CD4-positive, alpha-beta T cell treated with Interleukin-21 for 1 hour (primary cell): ENCODE measurements at places on chromosomes 11 and 22.

- no peak for DNase-seq
Observed at GRCh38 chr11:22666688-22667439, 453 bp downstream of the GAS2 start.

DNA sequence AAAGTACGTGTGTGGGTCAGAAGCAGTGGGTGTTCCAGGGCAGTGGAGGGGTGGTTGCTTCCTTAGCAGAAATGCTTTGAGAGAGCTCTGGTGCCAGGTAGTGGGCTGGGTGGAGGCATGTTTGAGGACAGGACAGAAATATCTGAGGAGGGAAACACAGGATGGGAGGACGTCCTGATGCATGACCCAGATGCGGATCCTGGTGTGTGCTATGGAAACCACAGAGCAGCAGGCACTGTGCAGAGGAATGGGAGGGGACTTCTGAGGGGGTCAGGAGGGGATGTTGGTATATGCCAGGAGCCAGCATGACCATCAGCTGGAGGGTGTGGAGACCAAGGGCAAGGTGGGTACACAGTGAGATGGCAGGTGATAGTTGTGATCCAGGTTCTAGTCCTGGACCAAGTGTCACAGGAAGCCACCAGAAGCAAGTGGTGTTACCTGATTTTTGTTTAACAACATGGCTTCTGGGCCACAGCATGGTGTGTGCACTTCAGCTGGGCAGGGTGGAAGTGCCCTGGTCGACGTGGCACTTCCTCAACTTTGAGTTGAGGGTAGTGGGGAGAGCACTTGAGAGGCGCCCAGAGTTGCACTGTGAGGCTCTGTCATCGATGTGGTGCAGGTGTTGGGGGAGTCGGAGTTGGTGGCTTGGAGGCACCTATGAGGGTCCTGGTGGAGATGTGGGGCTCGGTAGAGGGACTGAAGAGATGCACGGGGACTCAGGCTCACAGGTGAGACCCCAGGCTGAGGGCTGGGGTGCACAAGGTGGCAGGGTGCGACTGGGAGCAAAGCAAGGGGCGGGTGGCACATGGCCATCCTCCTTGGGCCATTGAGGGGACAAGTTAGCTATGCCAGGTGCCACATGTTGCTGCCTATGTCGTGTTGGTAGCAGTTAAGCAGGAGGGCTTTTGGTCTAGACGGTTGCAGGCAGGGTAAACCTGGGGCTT lies 7.5 kb downstream of the DGCR8 start:
- DNase-seq: no peak

GRCh38 chr11:44694443-44694842 lies 32.3 kb upstream of the TSPAN18 start:
- peak; percentile 27 for DNase-seq

DNA sequence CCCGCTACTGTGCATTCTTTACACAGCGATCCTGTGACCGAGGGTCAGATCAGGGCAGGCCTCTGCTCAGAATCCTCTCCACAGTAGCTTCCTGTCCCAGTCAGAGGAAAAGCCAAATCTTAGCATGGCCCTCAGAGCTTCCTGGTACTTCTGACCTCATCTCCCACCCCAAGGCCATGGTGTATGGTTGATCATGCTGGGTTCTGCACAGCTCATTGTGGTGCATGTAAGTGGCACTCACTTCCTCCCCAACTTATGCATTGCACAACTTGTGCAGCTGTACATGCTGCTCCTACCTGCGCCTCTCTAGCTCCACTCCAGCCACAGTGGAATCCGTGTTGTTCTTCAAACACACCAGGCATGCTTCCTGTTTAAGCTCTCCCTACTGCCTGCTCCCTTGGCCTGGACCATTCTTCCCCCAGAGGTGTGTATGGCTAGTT lies 20.3 kb downstream of the BMAL1 start:
- DNase-seq: no peak

DNA sequence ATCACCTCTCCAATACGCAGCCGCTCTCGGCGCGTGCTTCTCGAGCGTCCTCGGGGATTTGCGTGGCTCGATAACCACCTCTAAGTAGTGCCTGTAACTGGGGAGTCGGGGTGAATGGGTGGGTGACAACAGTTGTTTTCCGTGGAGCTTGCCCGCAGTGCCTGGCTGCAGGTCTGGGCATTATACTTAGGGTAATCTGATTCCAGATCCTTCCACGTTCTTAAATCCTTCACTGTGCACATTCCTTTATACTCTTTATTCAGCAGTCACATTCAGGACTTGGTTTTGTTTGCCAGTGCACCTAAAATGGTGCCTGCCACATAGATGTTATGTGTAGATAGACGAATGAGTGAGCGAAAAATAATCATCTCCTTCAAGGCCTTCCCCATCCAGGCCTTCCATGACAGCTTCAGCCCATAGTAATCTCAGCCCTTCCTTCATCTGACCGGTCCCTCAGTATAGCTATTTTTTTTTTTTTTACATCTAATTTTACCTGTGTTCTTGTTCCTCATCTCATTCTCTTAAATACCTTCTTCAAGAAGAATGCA lies 602 bp downstream of the NAT10 start:
- no peak for DNase-seq

GRCh38 chr11:2093575-2094353 lies 45.4 kb downstream of the IGF2 start:
- no peak for DNase-seq

- no peak for DNase-seq
Observed at GRCh38 chr11:19013181-19013857, 47.2 kb downstream of the MRGPRX2 start.

DNA sequence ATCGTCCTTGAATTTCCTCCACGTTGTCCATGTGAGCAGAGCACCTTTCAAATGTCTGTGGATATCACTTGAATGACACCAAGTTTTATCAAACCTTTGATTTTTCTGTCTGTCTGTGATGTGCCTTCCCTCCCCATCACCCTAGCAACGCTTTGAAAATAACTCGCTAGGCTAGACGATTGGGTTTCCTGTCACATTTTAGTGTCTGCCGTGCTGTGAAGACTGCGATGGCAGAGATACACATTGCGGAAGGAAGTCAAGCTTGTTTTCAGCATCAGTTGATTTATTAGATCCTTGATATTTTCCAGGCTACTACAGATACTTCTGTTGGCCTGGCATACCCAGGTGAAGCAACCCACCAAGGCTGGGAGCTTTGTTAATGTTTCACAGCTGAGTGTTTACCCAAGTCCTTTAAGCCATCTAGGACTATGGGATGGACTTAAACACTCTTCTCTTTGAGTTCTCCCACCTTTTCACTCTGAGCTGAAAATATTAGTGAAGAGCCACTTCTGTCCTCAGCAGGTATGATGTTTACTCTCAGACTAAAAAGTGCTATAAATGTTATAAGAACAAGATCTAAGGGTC lies 93.6 kb upstream of the CD44 start:
- DNase-seq: peak; percentile 95

DNA sequence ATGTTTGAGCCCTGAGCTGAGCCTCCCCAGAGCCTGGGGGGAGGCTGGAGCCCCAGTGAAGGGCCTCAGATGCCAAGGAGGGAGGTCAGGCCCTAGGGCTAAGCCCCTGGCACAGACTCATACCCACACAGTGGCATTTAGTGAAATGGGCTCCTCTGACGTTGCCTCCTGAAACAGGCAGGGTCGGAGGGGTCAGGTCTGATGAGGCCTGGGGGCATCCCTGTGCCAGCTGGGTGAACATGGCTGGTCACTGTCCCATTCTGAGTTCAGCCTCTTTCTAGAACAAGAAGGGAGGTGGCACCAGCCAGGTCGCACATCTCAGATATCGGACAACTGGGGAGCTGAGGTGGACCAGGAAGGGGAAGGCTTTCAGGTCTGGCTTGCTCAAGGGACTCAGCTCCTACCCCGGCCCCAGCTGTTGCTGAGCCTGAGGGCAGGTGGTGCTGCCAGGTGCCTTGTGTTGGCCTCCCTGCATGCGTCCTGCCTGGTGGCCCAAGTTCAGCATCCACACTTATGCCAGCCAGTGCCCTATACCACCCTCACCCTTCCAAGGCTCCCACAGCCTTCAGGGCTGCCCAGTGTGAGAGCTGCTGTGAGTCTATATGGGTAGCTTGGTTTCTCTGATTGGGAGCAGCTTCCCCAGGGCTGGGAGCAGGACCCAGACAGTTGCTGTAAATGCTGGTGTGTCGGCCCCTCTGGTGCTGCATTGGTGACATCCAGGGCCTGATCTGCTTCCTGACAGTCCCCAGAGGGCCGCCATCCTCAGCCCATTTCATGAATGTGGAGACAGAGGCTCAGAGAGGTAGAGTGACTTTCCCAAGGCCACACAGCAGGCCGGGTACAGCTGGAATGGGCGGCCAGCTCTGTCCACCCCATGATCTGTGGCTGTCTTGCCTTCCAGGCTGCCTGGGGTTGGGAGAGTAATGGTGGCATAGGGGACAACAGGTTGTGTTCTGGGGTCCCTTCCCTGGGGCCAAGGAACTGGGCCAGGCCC lies 32.8 kb upstream of the PPARA start:
- no peak for DNase-seq

- DNase-seq: peak; percentile 55
Observed at GRCh38 chr22:24938741-24939341, 7.7 kb downstream of the LHFPL7 start.

DNA sequence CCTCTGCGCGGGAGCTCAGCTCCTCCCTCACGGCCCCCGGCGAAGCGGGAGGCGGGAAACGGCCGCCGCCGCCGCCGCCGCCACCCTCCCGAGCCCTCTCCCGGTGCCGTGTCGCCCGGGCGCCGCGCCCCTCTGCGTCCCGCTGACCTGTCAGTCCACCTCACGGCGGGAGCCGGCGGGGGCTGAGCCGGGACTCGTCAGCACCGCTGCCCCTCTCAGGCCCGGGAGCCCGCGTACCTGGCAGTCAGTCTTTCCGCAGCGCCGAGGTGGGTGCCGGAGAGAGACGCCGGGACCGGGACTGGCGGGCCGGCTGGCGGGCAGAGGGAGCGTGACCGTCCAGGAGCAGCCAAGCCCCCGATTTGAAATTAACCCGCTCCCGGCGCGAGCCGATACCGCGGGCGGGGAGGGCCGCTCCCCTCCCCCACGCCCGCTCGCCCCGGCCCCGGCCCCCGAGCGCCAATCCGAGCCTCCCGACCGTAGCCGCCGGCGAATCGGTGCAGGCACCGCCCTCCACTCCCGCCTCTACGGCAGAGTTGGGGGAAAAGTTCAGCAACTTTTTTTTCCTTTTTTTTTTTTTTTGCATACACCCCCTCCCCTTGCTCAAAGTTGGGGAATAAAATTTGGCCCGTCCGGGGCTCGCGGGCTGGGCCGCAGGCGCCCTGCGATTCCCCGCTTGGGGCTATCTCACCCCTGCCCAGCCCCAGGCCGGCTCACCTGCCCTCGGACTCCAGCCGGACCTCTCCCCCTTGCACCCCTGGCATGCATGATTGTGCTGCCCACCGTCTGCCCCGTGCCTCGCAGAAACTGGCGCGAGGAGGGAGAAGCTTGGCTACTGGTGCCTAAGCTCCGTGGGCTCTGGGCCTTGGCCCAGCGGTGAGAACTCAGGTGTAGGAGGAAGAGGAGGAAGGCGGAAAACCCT lies 774 bp upstream of the E2F8 start:
- DNase-seq: peak; percentile 13

DNA sequence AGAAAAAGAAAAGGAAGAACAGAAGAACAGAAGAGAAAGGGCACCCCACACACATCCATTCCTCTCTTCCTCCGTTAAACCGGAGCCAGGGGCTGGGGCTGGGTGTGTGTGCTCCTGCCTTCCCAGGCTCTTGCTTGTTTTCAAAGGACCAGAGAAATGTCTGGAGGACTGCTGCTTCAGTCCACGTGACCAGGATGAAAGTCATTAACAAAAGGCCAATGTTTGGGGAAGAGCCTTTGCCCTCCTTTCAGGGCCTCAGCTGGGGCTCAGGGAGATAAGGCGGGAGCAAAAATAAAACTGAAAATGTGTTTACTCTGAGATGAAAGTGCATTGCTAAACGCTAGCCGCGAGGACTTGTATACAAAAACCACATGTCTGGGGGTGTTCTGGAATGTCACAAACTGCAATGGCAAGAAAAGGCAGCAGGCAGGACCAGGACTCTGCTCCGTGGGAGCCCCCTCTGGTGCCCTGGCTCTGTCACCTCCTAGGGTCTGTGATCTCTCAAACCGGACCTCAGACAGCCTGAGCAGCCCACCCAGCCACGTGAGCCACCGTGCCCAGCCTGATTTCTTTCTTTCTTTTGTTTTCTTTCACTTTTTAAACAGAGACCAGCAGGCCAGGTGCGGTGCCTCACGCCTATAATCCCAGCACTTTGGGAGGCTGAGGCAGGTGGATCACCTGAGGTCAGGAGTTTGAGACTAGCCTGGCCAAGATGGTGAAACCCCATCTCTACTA lies 31.6 kb upstream of the MYH9 start:
- peak; percentile 31 for DNase-seq

DNA sequence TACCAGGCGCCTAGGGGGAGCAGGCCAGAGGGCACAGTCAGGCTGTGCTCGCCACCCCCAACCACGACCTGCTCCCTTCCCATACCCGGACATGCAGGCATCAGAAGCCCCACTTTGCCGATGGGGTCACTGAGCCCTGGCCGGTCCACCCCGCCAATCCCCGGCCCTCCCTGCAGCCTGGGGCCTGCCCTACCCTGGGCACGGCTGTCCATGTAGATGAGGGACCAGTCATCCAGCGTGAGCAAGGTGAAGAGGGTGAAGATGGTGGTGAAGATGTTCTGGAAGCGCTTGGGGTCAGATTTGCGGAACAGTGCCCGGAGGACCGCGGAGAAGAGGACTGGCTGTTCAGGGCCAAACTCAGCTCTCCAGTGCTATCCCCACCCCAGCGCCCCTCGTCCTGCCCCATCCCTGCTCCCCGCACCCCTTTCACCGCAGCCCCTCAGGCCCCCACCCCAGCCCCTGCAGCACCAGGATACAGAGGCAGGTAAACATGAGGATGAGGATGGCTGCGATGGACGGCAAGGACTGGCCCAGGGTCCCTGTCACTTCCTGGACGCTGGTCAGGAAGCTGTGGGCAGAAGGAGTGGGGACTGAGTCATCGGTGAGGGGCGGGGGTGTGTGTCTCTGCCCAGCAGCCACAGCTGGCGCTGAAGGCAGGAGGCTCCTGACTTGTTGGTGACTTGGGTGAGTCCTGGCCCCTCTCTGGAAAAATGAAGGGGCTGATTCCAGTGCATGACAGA lies 5.5 kb downstream of the CATSPER1 start:
- DNase-seq: peak; percentile 20

GRCh38 chr11:111114091-111114490 lies 131.4 kb upstream of the POU2AF2 start:
- DNase-seq: no peak

DNA sequence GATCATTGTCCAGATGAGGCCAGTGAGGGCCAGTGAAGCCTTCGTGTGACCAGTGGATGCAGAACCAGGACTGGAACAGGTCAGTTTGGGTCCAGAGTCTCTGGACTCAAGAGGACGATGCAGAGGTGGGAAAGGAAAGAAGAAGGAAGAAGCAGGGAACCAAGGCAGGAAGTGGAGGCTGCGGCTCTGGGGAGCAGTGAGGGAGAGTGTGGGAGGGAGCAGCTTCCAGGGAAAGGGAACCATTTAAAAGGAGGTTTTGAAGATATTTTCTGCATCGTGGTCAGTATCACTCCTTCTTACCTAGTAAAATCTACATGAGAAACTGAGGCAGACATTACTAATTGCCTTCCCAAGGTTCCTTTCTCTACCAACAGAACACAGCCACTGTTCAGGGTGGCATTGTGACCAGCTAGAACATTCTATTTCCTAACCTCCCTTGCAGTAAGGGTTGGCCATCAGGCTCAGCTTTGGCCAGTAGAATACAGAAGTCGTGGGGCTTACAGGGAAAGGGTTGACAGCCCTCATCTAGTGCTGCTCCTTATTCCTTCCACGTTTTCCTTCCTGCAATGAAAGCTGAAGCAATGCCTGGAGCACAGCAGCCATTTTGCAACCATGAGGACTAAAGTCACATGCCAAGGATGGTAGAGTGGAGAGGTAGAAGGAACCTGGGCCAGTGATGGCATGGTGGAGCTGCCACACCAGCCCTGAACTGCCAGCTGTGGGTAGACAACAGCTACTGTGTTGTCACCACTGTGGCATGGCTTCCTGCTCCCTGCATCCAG lies 29.1 kb upstream of the LINC01488 start:
- DNase-seq: no peak

GRCh38 chr11:48024635-48025071 lies 44.3 kb downstream of the PTPRJ start:
- no peak for DNase-seq
